ENCODE measurements at places on chromosomes 5 and 9.

GRCh38 chr9:79762070-79762469 lies 190.3 kb downstream of the TLE4 start:
- no peak for DNase-seq

GRCh38 chr5:149799965-149800516 lies 69.9 kb downstream of the PPARGC1B start:
- no peak for DNase-seq

- DNase-seq = no peak
These were observed 226.9 kb downstream of the MAN2A1 start for GRCh38 chr5:109916481-109917153.

GRCh38 chr5:54480296-54480695 lies 24.8 kb downstream of the HSPB3 start:
- DNase-seq = no peak

DNA sequence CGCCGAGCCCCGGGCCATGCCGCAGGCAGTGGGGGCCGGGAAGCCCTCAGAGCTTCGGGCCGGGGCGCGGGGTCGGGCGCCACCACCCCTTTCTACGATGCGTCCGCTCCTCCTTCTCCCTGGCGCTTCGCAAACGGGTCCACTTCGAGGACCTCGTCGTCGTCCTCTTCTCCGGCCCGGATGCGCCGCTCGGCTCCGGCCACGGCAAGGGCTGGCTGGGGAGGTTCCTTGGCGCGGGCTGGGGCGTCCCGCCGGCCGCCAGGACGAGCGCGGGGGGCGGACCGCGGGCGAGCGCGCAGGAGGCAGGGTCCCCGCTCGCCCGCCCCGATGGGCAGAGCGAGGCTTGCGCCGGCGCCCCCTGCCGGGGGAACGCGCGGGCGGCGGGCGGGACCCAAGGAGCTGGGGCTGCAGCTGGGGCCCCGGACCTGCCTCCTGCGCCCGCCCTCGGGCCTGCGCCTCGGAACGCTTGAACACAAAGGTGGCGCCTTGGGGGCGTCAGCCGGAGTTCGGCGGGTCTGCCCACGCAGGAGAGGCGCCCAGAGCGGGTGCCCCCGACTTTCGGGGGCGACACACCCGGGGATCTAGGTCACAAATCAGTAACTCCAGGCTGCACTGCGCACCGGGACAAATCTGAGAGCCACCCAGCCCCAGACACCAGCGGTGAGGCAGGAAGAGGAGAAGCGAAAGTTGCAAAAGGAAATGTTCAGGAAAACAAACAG lies at the start of gene ROR2:
Gene ROR2, minus strand, starts transcription at position 283 of the 719 bp plus-strand sequence.
- DNase-seq = peak; percentile 54

DNA sequence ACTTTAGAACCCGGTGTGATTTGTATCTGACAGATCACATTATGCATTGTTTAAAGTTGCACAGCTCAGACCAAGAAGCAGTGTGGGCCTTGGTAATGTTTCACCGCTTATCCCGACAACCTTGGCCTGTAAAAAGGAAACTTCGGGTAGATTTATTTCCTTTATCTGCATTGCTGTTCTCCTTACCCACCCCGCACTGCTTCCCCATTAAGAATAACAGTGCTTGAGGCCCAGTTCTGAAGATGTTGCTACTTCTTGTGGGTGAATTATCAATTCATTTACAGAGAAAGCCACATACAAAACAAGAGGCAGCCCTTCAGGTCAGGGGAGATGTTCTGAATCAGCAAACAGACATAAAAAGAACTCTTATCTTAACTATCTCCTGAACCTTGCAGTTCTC lies 8.4 kb downstream of the SMARCA2 start:
- DNase-seq = no peak

DNA sequence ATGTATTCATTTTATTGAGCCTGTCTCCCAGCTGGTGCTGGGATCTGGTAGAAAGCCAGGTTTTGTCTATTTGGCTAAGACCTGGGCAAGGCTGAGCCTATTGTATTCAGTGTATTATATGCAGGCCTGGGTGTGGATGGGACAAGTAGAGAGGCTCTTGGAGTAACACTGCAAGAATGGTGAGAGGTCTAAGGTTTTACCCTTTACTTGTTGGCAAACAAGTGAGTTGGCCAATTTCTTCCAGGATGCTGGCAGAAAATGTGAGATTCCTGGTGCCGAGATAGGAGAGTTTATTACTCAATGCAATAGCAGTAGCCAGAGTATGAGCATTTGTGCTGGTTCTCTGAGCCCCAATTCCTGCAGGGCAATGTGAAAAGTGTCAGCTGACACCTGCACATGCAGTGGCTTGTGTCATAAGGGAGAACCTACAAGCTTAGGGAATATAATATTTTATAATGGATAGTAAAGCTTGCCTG lies 141.7 kb upstream of the PRLR start:
- DNase-seq = no peak

GRCh38 chr9:130539420-130540223 lies 39.8 kb upstream of the FUBP3 start:
- DNase-seq = peak; percentile 73

DNA sequence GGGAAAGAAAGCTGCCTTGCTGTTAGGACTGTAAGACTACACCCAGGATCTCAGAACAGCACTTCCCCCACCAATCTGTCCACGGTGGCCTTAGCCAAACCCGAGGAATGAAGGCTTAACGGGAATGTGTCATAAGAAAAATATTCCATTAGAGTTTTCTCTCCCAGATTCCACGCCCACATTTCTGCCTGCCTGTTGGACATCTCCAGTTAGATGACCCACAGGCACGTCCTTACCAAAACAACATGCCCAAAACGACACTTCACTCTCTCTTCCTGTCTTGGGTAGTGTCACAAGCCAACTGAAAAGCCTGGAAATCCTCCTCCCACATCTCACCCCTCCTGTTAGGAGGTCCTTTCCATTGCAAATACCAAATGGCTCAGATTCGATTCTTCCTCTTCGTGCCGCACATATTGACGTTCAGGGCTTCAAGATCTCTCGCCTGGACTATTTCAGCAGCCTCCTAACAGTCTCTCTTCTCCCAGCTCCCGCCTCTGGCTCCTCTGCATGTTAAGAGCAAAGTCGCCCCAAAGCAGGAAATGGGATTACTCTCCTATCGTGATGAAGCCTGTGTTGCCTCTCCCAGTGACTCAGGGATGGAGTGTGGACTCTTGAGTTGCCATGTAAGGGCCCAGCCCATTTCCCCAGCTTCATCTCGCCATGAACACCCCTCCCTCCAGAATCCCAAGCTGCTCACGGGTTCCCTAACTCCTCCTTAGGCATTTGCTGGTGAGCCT lies 159.3 kb downstream of the NR3C1 start:
- peak; percentile 99 for DNase-seq

DNA sequence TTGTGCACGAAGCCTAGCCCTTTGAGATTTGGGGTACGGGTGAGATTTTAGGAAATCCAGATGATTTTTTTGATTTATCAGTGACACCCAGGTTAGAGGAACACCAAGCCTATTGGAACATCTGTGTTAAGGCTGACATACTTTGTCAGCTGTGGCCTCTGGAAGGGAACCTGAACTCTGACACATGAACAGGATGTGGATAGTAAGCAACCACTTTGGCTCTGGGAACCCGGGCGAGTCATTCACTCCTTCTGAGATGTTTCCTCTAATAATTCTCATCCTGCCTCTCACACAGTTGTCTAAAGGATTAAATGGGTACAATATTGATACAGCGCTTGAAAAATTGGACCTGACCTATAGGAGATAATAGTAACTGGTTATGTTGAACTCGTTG lies 67.8 kb downstream of the FGF1 start:
- peak; percentile 93 for DNase-seq

DNA sequence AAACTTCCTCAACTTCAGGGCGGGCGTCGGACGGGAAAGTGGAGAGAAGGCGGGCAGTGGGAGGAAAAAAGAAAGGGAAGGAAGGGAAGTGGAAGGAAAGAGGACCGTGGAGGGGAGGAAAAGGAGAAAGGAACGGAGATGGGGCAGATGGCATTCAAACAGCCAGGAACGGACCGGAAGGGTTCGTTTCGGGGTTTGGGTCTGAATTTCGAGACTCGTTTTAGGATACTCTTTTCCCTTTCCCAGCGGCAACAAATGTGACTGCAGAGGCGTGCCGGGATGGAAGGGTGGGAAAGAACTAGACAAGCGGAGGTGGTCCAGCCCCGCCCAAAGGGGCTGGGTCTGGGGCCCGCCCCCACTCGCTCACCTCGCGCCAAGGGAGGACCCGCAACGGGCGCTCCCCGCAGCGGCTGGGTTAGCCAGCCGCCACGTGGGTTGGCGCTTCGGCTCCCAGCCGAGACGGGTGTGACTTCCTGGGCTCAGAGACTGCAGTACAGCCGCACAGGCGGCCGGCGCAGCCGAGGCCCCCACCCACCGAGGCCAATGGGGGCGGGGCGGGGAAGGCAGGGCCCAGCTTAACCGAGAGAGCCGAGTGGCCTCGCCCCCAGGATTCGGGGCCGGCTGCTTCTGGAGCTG lies 2.7 kb downstream of the VCAN start:
- DNase-seq = peak; percentile 90

DNA sequence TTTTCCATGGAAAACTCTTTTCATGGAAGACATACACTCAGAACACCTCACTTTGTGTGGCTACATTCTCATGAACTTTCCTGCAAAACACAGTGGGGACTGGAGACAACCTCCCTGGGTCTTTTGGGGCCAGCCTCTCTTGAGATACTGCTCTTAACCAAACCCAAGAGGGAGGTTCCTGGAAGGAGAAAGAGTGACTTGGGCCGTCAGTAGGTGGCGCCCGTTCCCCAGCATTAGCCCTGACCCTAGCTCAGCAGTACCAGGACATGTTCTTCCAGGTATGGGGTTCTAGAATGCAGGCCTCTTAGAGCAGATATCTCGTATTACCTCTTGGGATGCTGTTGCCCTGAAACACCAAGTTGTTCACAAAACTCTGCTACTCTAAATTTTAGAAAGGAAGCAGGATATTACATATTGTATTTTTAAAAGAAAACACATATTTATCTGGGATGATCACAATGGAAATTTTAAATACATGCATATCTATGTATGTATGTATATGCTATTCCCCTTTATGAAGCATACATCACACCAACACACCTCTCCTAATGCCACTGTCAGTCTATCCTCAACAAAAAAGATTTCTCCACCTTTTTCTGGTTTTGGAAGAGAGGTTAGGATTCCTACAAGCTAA lies 15.8 kb upstream of the GLIS3 start:
- DNase-seq = peak; percentile 76

GRCh38 chr5:142323480-142324135 lies 1.2 kb downstream of the SPRY4 start:
- no peak for DNase-seq

GRCh38 chr9:83919111-83919510 lies 2.1 kb downstream of the KIF27 start:
- DNase-seq = no peak

DNA sequence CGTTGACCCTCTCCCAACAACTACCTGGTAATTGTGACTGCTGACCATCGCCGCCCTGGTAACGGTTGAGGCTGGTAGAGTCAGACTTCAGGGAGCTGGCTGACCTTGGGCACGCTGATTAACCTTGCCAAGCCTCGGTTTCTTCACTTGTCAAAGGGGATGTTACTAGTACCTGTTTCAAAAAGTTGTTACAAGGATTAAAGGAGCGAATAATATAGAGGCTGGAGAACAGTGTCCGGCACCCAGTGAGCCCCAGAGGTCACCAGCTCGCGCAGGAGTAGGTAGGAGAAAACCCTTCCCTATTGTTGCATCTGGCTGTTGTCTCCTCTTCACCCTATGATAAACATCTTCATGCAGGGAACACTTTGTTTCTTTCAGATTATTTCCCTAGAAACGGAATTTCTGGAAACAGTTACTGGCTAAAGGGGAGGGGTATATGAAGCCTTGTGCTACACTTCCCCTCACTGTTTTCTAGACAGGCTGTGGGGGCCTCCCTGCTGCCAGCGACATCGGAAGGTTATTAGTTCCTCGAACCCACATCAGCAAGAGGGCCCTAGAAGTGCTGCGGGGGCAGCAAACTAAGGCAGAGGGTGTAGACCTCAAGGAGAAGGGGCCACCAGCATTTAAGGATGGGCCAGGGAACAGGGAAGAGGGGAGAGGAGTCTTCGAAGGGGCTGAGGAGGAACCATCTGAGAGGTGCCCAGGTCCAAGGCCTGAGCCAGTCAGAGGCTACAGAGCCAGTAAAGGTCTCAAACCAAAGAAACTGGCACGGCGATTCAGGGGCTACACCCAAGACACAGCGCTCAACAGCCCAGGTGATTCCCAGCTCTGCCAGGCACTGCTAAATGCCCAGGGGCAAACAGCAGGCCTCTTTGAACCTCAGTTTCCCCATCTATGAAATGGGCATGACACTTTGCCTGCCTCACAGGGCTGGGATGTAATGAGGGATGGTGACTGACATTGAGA lies 37.6 kb downstream of the HRH2 start:
- no peak for DNase-seq

- DNase-seq = peak; percentile 89
These were observed 131.8 kb downstream of the GAPVD1 start for GRCh38 chr9:125393426-125393825.

GRCh38 chr9:134491196-134491835 lies 150.3 kb upstream of the COL5A1 start:
- no peak for DNase-seq

GRCh38 chr5:133366438-133366837 lies 245.9 kb downstream of the FSTL4 start:
- peak; percentile 6 for DNase-seq

DNA sequence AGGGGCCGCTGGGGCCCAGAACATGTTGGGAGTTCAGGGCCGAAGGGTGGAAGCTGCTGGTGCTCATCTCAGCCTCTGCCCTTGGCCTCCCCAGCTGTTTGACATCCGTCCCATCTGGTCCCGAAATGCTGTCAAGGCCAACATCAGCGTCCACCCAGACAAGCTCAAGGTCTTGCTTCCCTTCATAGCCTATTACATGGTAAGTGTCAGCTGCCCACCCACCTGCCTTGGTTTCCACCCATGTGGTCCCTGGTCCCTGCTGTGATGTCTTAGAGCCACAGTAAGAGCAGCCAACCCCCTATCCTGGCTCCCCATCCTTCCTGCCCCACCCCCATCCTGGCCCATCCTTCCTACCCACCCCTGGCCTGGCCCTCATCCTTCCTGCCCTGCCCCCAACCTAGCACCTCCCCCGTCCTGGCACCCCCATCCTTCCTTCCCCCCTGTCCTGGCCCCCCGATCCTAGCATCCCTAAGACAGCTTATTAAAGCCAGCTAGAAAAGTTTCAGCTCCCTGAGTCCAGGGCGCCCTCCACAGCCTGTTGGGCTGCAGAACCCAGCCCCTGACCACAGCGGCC lies 9.7 kb upstream of the CEL start:
- DNase-seq = no peak

- peak; percentile 93 for DNase-seq
These were observed 122.0 kb downstream of the GDNF start for GRCh38 chr5:37717613-37718431.

GRCh38 chr9:18747595-18747994 lies 273.6 kb downstream of the ADAMTSL1 start:
- no peak for DNase-seq

GRCh38 chr9:70192707-70193106 lies 66.1 kb upstream of the SMC5 start:
- DNase-seq = no peak

Data from ELR (cell line).